NCI-H2171 (cell line): ENCODE measurements at places on chromosomes 2 and 18.

DNA sequence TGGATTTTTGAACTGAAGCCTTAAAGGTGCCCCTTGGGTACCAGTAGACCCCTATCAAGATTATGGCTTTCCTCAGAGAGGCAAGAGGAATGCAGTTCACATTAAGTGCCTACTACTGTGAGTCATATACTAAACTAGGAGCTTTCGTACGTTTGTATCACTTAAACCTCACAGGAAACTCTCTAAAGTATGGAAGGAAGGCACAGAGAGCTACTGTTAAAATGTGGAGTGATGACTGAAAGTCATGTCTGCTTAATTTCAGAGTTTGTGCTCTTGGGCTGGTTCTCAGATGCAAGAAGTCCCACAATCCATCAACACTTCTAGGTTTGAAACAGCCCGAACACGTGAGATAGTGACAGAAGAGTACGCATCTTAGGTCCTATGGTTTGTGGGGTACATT, 4.7 kb downstream of the PLCL1 start:
- no peak for DNase-seq

DNA sequence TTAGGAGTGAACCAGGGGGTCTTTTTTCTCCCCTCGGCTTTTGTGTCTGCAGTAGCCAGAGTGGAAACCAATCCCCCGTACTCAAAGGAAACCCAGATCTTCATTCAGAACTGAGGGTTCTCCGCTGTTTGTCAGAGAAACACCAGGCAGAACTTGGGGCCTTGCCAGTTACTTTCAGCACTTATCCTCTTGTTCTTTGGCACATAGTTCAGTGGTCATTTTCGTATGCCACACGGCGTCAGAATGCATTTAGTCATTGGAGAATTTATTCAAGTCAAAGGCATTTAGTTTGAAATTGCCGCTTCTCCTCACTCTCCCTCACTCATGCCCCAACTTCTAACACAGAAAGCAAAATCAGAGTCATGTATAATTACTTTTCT, 102.9 kb downstream of the CABLES1 start:
- no peak for DNase-seq

DNA sequence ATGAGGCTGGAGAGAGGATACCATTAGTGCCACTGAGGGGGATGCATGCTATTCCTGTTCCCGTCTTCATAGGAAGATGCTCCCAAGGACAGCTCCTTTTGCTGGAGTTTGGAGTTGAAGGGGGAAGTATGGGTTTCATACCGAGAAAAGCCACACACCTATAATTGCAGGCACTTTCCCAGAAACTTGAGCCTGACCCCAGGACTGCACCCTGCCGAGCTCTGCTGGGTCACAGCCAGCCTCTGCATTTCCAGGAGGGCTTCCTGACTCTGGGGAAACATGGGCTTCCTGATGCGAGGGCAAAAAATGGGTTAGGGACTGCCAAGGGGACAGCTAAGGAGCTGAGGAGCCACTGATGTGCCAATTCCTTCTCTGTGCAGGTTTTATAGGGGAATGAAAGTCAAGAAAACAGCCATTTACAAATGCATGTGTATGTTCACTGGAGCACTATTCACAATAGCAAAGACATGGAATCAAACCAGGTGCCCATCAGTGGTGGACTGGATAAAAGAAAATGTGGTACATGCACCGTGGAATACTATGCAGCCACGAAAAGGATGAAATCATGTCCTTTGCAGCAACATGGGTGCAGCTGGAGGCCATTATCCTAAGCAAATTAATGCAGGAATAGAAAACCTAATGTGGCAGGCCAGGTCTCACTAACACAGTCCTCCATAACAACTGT, 104.5 kb downstream of the ACAA2 start:
- DNase-seq: no peak

DNA sequence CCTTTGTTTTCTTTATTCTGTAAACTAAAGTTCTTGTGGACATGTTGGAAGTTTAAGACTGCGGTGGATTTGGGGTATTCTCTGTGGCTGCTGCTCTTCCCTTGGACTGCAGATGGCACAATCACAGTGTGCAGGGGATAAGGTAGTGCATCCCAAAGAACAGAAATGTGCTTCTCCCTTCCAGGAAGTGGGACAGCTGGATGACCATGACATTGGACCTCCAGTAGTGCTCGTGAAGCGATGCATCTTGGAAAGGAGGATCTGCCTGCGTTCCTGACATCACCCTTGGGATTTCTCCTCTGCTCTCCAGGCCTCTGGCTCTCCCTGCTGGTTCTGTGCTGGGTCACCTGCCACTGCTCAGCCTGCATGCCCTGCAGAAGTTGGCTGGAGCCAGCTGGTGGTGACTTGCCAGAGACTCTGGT, 109.9 kb downstream of the SLC4A3 start:
- DNase-seq: peak; percentile 13

DNA sequence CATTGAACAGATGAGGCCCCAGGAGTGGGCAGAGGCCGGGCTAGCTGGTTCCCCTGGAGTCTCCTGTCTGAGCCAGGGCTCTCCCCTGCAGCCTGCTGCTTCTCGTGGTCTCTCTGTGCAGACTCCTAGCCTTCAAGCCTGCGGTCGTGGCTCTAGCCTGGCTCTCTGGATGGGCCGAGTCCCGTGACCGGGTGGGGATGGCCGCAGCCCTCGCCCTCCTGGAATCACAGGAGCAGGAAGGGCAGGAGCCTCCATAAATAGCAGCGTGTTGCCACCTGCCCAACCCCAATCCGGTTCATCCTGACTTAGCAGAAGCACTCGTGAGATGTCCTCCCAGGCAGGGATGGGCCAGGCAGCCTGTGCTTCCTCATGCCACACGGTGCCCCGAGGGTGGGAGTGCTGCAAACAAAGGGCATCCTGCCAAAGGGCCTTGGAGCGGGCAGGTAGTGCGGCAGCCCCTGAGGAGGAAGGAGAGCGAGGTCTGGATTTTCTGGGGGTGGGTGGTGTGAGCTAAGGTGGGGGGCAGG, 43.9 kb downstream of the FOSL2 start:
- no peak for DNase-seq
